GM12892 (cell line): ENCODE measurements at places on chromosomes 4 and X.

- no peak for DNase-seq
These were observed 55.9 kb upstream of the USP9X start for GRCh38 chrX:41029332-41029731.

DNA sequence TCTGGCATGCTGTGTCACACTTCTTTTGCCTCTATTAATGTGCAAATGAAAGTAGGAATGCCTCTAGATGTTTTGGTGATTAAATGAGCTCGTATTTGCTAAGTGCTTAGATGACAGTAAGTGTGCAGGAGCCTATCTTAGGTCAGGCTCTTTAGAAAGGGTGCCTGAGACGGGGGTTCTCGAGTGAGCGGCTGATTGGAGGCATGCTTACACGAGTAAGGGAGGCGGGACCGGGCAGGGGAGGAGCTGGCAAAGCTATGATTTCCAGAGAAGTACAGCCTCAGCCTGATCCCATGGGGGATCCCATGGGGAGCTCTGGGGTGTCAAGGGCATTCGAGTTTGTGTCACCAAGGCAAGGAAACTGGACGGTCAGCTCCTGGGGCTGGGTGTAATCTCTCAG is 44.8 kb downstream of the CLDN34 start:
- DNase-seq: no peak

DNA sequence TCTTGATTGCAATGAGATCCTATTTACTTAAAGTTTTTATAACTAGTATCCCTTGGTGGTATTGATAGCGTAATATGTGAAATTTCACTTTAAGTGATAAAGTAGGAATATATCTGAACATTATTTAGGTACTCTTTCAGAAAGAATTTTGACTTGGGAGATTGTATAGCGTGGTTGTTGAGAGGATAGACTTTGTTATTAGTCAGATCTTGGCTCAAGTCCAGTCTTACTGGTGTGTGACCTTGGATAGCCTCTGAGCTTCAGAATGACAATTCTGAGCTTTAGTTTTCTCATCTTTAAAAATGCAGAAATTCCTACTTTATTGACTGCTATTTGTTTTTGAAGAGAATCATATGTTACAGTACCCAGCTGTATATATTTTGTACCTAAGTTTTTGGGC is 32.6 kb downstream of the DCK start:
- DNase-seq: no peak

DNA sequence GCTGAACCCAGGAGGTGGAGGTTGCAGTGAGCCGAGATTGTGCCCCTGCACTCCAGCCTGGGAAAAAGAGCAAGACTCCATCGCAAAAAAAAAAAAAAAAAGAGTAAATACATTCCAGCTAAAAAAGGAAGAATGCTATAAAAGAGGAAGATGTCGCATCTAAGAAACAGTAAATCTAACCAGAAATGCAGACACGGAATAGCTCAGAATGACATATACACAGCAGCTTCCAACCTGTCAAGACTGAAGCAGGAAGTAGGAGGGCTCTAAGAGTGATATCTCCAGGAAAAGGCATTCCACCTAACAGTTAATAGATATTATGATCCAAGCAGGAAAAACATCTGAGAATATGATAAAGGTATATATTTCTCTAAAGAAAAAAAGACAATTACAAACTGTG is 16.0 kb downstream of the CLOCK start:
- no peak for DNase-seq

DNA sequence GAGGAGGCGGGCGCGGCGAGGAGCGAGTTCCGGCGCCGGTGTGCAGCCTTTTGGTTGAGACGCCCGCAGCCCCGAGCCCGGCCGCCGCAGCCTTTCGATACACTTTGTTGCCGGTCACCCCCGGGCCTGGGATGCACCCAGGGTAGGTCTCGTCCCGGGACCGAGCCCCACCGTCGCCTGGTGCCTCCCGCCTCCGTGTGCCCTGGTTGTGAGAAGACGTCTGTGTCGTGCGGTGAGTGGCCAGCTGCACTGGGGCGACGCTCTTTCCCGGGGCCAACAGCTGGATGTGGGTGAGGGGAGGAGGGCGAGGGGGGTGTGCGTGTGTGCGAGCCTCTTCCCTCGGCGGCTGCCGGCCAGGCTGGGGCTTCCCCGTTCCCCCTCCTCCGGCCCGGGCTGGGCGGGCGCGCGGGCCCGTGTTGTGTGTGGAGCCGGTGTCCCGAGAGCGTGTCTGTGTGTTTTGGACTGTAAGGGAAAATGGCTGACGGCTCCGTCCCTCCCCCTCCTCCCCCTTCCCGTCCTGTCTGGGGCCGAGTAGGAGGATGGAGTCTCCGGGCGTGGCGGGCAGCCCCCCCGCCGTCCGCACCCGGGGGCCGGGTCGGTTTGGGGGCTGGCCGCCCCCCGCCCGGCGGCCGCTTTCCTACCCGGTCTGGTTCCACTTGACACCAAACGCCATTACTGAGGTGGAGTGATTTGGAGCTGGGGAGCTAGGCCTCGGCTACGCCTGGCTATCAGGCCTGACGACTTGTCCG is 807 bp downstream of the USP9X start:
- peak; percentile 27 for DNase-seq

DNA sequence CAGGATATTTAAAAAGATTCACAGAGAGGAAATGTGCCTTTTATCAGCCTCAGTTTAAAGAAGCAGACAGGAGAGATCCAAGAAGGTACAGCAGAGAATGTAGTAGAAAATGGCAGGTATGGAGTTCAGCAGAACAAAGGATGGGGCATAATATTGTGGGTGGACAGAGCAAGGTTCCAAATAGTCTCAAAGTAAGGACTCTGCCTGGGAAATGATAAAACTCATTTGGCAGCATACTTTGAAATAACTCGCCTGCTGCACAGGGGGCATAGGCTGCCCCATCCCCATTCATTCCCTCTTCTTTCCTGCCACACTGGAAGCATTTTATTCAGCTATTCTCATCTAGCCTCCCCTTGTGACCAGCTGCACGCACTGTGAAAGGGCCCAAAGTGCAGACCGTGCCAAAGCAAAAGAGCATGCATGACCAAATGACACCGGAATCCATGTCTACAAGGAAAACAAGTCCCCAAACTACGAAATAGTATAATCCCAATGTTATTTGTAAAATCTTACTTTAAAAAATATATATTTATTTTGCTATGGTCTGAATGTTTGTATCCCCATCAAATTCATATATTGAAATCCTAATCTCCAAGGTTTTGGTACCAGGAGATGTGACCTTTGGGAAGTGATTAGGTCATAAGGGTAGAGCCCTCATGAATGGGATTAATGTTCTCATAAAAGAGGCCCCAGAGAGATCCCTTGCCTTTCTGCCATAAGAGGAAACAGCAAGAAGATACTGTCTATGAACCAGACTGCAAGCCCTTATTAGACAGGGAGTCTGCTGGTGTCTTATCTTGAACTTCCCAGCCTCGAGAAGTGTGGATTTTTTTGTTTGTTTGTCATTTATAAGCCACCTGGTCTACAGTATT is 77.4 kb upstream of the PRSS48 start:
- no peak for DNase-seq

DNA sequence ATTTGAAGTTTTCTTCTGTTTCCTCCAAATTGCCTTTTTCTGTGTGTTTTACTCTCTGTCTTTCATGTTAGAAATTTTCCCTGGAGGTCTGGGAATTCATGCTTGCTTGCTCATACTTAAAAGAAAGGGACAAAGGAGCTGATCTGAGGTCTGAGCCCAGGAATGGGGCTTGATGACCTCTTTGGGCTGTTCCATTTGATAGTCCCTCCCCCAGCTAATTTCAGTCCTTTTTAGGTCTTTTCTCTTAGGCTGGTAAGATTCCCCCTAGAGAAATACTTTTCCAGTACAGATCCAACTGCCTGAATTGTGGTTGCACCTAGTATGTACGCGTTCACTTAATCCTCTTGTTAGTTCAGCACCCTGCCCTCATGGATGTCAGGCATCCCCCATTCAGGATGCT is 5.5 kb upstream of the PIGA start:
- no peak for DNase-seq

DNA sequence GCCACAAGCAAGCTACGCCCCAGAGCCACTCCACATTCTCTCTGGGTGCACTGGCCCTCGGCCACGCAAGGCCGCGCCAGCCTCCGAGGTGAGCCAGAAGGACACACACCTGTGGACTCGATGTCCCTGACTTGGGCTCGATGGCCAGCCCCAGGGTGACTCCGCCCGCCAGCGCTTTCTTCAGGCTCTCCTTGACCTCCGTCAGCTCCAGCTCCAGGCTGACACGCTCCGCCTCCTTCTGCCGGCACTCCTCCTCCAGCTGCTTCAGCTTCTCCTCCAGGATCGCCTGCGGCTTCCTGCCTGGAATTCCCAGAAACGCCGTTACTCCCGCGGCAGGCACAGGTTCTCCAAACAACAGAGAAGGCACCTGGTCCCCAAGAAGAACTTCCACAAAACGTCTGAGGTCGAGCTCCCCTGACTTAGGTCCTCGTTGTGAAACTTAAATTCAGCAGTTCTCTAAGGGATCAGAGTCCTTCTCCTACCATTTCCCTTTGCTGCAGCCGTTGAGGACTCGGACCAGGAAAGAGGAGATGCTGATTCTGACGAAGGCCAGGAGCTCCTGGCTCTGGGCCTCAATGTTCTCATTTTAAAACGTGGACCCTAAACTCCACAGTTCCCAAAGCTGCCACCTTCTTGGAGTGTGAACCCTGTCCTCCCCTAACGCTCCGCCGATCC is 166.8 kb downstream of the AFAP1 start:
- DNase-seq: no peak

DNA sequence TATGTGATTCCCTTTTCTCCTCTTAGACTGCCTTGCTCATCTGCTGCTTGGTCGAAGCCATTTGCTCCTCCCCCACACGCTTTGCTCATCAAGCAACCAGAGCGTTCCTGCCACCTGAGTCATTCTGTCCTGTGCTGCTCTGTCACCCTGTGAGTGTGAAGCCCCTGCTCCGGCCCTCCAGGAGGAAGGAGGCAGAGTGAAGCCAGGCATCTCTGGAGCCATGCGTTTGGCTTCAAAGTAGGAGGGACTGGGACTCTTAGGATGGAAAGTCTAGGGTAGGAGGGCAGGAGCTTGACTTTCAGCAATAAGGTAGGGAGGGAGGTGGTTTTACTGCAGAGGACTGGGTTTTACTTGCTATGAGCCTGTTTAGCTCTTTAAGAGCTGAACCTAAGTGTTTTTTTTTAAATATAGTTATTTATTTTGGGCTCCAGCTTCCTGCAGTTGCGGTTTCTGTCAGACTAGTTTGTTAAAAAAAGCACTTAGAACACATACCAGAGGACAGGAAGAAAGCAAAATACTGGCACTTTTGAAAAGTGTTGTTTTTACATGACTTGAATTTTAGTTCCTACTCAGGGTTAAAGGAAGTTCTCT is 63.6 kb downstream of the SPINK2 start:
- peak; percentile 52 for DNase-seq

GRCh38 chr4:154014407-154015321 is 225.8 kb upstream of the SFRP2 start:
- DNase-seq: no peak

GRCh38 chrX:54288277-54288676 is 69.6 kb downstream of the WNK3 start:
- DNase-seq: no peak

DNA sequence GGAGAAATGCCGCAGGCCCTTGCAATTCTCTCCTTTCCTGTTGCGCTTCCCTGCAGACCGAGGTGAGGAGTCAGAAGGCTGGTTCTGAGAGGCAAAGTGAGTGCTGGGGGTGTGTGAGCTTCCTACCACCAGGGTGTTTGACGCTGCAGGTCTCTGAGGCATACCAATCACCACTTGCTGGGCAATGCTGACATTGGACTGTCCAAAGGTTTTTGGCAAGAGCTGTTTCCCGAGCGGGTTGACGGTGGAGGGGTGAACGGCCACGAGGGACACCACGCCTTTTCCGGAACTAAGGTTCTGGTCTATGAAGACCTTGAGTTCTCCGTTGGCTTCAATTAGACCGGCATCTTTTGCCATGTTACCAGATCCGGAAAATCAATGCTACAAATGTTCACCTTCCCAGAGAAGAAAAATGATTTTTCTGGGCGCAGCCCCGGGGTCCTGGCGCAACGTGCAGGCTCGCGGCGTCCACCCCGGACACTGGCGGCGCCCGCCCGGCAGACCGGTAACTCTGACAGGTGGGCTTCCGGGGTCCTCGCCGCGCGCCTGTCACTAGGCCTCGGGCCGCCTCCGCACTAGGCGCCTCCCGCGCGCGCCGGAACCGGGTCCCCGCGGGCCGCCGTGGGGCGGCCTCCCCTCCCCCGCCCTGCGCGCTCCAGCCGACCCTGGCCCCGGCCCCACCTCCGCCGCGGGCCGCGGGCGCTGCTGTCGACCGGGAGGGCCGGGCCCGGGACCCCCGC is 44.9 kb upstream of the FAM47C start:
- no peak for DNase-seq

DNA sequence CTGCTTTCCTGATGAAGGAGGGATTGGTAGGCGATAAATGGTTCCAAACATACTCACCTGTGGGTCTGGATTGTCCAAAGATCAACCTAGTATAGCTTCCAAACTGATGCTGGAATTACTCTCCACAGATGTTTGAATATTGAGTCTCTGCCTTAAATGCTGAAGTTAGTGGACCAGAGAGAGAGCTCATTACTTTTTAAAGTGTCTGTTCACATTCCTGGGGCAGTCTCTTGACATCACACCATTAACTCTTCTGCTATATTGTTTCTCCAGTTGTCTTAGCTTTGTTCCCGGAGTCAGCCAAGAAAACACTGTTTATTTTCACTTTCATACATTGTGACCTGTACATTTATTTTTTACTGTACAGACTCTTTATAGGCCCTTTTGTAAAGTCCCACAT is 35.4 kb downstream of the ARHGEF38 start:
- no peak for DNase-seq

DNA sequence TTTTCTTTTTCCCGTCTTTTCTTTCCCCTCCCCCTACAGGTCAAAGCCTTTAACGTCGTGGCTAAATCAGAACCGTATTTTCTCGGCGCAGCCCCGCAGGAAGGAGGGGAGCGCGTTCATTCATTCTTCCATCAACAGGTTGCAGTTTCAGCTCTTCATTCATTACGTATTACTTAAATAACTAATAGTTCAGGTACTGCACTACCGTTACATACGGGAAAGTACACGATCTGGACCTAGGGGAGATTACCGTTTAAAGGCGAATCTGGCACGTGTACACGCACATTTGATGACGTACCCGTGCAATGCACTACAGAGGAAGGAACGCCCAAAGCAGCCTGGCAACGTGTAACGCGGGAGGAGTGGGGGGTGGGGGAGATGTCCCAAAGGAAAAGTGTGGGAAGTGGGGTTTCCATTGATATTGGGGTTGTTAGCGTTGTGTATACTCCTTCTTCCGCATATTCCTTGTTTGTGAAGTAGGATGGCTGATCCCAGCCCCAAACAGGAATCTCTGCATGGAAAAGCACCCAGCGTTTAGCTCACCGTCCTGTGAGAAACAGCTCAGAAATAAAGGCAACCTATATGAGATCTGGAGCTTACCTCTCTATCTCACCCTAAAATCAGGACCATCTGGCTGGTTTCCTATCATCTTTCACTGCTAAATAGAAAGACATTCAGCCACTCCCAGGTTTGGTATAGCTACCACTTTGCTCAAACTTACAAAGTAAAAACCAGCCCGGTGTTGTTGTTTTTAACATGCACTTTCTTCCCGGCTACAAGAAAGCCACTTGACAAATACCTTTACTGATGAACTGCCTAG is 585 bp upstream of the SEC24D start:
- no peak for DNase-seq

GRCh38 chrX:151879856-151880255 is 32.8 kb upstream of the MAGEA4 start:
- DNase-seq: no peak

- DNase-seq: no peak
These were observed 31.4 kb upstream of the SOWAHD start for GRCh38 chrX:119726900-119727555.
